ENCODE measurements at places on chromosomes 6 and 20.

- DNase-seq = no peak
- no peaks in the 10 kb centered on the region for H3K27me3 ChIP-seq
- H3K27ac ChIP-seq = no peak overlapping the region
- peaks cover 2% of the 10 kb centered on the region for H3K36me3 ChIP-seq
Measured at GRCh38 chr6:73121421-73121993, 103.8 kb downstream of the KHDC1L start.

DNA sequence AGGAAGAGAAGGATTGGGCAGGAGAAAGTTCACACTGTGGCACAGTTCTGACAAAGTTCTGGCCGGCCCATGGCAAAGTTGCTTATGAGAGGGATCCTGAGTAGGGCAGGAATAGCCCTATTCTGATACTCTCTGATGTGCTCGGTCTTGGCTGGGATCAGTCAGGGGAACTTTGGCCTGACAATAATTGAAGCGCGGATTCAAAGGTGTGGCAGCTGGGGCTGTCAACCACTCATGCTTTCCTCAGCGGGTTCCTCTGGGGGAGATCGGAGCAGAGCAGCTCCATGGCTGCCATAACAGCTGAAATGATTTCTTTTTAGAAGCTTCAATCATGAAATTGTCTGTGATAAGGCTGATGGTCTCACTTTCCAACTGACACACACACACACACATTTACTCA is 714.1 kb downstream of the DHX35 start:
- H3K27me3 ChIP-seq = no peaks in the 10 kb centered on the region
- no peak for DNase-seq
- H3K36me3 ChIP-seq = no peaks in the 10 kb centered on the region
- no peaks in the 10 kb centered on the region for H3K4me1 ChIP-seq

- peaks cover 2% of the 10 kb centered on the region for H3K27me3 ChIP-seq
- H3K36me3 ChIP-seq = peaks cover 10% of the 10 kb centered on the region
- peak; percentile 76 for DNase-seq
- H3K27ac ChIP-seq = peak within 1 kb of the TSS; percentile 73
- peak within 1 kb of the TSS; percentile 81 for H3K4me3 ChIP-seq
- H3K4me1 ChIP-seq = peaks cover 29% of the 10 kb centered on the region
Measured at GRCh38 chr20:3470627-3471396, at the start of gene ATRN. Gene ATRN, plus strand, starts transcription at chr20:3471018. Its CDS starts 90 bp downstream, at chr20:3471108.

DNA sequence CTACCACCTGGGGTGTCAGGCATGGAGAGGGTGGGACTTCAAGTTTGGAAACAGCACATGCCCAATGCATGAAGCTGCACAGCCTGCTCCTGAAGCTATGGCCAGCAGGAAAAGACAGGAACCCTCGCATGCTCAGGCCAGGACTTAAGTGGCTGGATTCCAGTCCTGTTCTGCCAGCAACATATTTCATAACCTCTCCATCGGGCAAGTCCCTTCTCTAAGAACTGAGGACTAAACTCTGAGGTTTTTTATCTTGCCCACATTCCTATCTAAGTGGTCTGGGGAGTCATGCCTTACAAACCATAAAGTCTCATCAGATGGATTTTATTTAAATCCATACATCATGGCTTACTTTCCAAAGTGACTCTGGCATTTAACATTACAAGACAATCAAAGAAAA is 27.5 kb upstream of the AGPAT4 start:
- H3K4me3 ChIP-seq = no peak overlapping the region
- DNase-seq = no peak
- no peaks in the 10 kb centered on the region for H3K4me1 ChIP-seq

DNA sequence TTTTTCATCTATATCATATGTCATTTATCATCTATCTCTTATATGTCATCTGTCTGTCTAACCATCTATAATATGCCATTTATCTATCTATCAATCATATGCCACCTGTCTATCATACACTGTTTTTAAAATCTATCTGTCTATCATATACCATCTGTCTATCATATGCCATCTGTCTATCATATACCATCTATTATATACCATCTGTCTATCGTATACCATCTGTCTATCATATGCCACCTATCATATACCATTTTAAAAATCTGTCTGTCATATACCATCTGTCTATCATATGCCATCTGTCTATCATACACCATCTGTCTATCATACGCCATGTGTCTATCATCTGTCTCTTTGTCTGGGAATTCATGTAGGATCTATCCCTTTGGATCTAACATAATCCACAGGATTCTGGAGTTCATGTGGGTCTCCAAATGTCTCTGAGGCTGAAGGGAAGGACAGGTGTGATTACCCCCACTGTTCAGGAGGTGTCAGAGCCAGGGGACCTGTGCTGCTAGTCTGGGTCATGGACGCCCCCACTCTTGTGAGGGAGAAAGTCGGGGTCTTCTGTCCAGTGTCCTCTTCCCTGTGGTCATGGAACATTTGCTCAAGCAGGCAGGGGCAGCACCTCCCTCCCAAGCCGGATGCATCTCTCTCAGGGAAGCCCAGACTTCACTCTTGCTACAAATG is 36.9 kb upstream of the FRMD1 start:
- H3K27ac ChIP-seq = no peak overlapping the region
- no peak for DNase-seq
- no peak overlapping the region for H3K4me3 ChIP-seq
- H3K36me3 ChIP-seq = no peaks in the 10 kb centered on the region

- peaks cover 24% of the 10 kb centered on the region for H3K27me3 ChIP-seq
- no peaks in the 10 kb centered on the region for H3K4me1 ChIP-seq
- H3K4me3 ChIP-seq = no peak overlapping the region
- no peak overlapping the region for H3K27ac ChIP-seq
Measured at GRCh38 chr20:59434960-59435359, 134.5 kb downstream of the EDN3 start.

- peaks cover 11% of the 10 kb centered on the region for H3K27me3 ChIP-seq
- no peaks in the 10 kb centered on the region for H3K36me3 ChIP-seq
- DNase-seq = no peak
- no peak overlapping the region for H3K4me3 ChIP-seq
- H3K27ac ChIP-seq = no peak overlapping the region
Measured at GRCh38 chr6:150336299-150336698, 32.5 kb upstream of the IYD start.

DNA sequence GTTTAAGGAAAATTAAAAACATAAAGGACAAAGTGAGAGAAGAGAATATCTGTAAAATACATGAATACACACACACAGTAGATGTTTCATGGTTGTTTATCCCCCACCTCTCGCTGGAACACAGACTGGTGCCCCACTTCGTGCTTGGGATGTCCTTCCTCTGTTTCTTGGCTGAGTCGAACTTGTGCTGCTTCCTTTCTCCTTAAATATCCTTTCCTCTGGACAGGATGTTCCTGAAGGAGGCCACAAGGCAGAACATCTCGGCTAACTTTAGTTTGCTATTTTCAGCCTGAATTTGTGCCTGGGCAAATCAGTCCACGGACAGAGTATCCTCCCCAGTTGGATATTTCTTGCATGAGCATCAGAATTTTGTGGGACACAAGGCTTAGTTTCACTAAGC is 54.7 kb upstream of the ZMYND8 start:
- no peak overlapping the region for H3K4me3 ChIP-seq
- H3K4me1 ChIP-seq = peaks cover 11% of the 10 kb centered on the region
- DNase-seq = no peak
- no peaks in the 10 kb centered on the region for H3K27me3 ChIP-seq
- H3K27ac ChIP-seq = peak overlapping the region; percentile 27
- H3K36me3 ChIP-seq = peaks cover 2% of the 10 kb centered on the region

- H3K36me3 ChIP-seq = peaks cover 2% of the 10 kb centered on the region
- no peak overlapping the region for H3K27ac ChIP-seq
- H3K4me1 ChIP-seq = no peaks in the 10 kb centered on the region
- no peaks in the 10 kb centered on the region for H3K27me3 ChIP-seq
Measured at GRCh38 chr6:10522929-10523573, 1.9 kb downstream of the GCNT2 start.

DNA sequence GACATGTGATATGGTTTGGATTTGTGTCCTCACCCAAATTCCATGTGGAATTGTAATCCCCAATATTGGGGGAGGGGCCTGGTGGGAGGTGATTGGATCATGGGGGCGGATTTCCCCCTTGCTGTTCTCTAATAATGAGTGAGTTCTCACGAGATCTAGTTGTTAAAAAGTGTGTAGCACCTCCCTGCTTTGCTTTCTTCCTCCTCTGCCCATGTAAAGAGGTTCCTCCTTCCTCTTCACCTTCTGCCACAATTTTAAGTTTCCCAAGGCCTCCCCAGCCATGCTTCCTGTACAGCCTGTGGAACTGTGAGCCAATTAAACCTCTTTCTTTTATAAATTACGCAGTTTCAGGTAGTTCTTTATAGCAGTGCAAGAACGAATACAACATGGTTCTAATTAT is 2.1 kb upstream of the ZNF451 start:
- H3K27me3 ChIP-seq = no peaks in the 10 kb centered on the region
- no peak overlapping the region for H3K27ac ChIP-seq
- H3K36me3 ChIP-seq = peaks cover 19% of the 10 kb centered on the region
- DNase-seq = no peak

GRCh38 chr6:56984884-56985283 is 30.0 kb downstream of the BEND6 start:
- no peak overlapping the region for H3K27ac ChIP-seq
- no peak overlapping the region for H3K4me3 ChIP-seq
- peaks cover 67% of the 10 kb centered on the region for H3K27me3 ChIP-seq
- no peaks in the 10 kb centered on the region for H3K36me3 ChIP-seq
- no peaks in the 10 kb centered on the region for H3K4me1 ChIP-seq
- DNase-seq = no peak

All from central memory CD8-positive, alpha-beta T cell (primary cell).